Adrenal gland (tissue), 19 donors: ENCODE measurements at places on chromosomes 7 and 10. TPM values are rescaled to one million over a fixed set of nuclear protein-coding genes. Genes with fewer than 3 reads are reported as not detected.

DNA sequence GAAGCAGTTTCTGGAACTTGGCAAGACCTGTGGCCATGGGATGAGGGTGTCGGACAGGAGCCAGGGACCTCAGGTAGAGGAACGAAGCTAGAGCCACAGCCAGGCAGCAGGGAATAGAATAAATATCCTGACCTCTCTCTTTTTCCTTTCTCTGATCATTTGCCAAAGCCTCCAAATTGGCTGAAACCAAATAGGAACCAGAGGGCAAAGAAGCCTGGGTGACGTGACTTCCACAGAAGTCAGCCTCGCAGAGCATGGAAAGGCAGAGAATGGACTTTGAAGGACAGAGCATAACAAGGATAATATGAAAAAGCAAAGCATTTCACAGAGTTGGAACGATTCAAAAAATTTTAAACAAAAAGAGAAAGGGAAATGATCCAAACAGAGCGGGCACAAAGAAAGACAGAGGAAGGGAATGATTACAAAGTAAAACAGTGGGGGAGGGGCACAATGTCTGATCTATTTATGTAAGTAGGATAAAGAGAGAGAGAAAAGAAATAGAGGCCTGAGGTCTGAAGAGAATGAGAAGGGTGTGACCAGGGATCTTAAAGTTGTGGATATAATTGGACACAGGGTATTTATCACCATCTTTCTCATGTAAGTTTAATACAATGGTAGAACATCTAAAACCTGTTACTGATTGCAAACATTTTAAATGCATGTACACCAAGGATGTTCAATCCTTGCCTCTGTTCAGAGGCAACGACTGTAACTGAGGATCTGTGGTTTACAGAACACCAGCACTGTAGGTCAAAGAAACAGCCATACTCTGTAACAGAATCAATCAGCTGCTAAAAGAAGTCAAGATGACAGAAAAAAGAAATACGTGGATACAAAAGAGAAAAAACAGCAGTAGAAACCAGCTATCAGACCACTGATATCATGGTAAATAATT, 4.5 kb upstream of the ZEB1 start:
- no peaks in the 10 kb centered on the region for H3K36me3 ChIP-seq
- no peaks in the 10 kb centered on the region for H3K4me1 ChIP-seq
- H3K27me3 ChIP-seq = no peaks in the 10 kb centered on the region
- H3K4me3 ChIP-seq = no peak overlapping the region
- no peak for DNase-seq

DNA sequence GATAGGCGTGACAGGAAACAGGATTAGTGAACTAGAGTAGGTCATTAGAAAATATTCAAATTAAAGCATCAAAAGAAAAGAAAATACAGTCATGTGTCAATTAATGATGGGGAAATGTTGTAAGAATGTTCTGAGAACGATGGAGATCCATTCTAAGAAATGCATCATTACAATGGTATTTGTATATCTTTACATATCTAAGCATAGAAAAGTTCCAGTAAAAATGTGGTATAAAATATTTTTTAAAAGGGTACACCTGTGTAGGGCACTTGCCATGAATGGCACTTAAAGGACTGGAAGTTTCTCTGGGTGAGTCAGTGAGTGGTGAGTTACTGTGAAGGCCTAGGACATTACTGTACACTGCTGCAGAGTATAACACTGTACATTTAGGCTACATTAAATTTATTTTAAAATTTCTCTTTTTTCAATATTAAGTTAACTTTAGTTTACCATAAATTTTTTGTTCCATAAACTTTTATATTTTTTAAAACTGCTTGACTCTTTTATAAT, 282.5 kb downstream of the BMPER start:
- no peak overlapping the region for H3K27ac ChIP-seq
- no peak overlapping the region for H3K4me3 ChIP-seq
- H3K36me3 ChIP-seq = no peaks in the 10 kb centered on the region
- H3K4me1 ChIP-seq = no peaks in the 10 kb centered on the region
- DNase-seq = no peak

- no peak overlapping the region for H3K27ac ChIP-seq
- no peaks in the 10 kb centered on the region for H3K36me3 ChIP-seq
- DNase-seq = no peak
- no peaks in the 10 kb centered on the region for H3K4me1 ChIP-seq
- no peaks in the 10 kb centered on the region for H3K27me3 ChIP-seq
Observed at GRCh38 chr7:38432671-38433070, 159.2 kb upstream of the TARP start.

DNA sequence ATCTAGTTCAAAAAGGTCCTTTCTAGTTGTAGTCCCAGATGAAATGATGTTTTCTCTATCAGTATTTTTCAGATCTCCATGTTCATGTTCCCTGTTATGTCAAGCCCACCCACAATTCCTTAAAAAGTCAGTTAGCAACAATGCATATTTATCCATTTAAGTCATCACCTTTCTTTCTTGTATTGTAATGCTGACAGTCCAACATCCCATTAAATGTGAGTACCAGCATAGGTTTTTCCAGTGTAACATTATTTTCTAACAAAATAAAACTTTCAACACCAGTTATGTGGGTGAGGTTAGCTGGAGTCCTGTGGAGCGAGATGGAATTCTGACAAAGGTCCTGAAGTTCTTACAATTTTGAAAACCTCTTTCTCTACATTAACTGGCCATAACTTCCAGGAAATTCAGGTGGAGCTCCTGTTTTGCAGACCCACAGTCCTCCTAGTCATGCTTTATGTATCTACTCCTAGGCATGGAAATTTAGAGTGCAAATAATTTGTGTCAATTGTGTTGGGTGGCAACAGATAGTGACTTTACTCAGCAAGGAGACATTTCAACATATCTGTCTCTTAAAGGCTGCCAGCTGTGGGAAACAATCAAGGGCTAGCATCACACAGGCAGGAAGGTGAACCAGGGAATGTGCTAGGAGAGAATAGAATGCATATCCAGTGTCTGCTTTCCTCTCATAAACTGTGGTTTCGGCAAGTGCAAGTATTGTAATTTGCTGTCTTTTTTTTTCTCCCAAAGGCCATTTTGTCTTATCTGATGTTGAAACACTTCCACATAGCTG, 162.6 kb downstream of the MTERF1 start:
- no peaks in the 10 kb centered on the region for H3K4me1 ChIP-seq
- H3K36me3 ChIP-seq = no peaks in the 10 kb centered on the region
- H3K27me3 ChIP-seq = no peaks in the 10 kb centered on the region
- DNase-seq = no peak

- H3K27ac ChIP-seq = no peak overlapping the region
- H3K4me1 ChIP-seq = peaks cover 11% of the 10 kb centered on the region
- H3K36me3 ChIP-seq = no peaks in the 10 kb centered on the region
Observed at GRCh38 chr10:51860257-51860656, 160.9 kb upstream of the CSTF2T start.

ARHGEF5 gene
- total RNA-seq = 10.1 TPM
